ENCODE measurements at places on chromosomes 16 and 17. TPM values are rescaled to one million over a fixed set of nuclear protein-coding genes. Genes with fewer than 3 reads are reported as not detected.

The RAB11FIP3 gene
- 36.2 TPM for total RNA-seq

- no peak for DNase-seq
These were observed 15.2 kb downstream of the LGALS9 start for GRCh38 chr17:27646232-27646631.

The SLFN12 gene
- 12.8 TPM for total RNA-seq

GRCh38 chr17:15262291-15263205 lies 2.6 kb downstream of the PMP22 start:
- DNase-seq = no peak

- DNase-seq = no peak
These were observed 43.5 kb upstream of the FOXF1 start for GRCh38 chr16:86466696-86467406.

GRCh38 chr16:18788828-18789514 lies 1.2 kb downstream of the RPS15A start:
- DNase-seq = no peak

DNA sequence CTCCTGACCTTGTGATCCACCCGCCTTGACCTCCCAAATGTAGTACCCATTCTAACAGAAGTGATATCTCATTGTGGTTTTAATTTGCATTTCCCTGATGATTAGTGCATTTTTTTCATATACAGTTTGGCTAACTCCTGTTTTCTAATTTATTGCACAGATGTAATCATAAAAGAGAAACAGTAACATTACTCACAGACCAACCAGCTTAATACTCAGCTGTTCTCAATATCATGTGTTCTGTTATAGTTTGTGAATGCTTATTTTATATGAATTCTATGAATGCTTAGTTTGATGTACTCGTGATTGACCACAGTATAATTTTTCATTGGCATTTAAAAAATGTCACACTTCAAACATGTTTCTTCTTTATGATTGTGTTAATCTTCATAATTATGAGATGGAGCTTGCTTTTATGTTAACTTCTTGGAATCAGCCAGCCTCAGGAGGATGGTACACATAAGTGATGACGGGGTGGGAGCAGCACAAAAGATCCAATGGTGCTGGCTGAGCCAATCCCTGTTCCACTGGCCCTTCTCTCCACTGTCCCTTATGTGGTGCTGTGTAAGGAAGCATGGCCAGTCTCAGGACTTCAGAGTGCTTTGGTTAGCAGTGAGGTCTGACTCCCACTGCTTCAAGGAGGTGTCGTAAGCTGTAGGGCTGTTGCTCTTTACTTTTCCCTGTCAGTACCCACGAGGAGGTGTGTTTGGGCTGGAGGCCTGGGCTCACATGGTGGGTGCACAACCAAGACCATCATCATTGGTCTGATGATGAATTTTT lies 191.0 kb downstream of the SPECC1 start:
- DNase-seq = no peak

DNA sequence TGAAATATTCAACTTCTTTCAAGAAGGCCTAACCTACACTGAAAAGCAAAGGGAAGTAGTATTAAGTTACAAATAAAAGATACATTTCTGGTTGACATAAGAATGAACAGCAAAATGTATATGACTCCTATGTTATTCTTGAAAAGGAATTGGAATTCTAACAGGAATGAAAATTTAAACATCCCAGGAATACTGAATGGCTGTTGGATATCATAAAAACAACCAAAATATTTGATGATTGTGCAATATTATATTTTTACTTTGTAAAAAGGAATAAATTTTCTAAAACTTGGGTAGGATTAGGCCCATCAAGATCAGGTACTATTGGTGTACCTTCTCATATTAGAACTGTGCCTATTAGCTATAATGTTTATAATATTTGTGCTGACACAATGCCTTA lies 50.0 kb downstream of the CYB5B start:
- no peak for DNase-seq

The PDILT gene
- total RNA-seq = not detected

DNA sequence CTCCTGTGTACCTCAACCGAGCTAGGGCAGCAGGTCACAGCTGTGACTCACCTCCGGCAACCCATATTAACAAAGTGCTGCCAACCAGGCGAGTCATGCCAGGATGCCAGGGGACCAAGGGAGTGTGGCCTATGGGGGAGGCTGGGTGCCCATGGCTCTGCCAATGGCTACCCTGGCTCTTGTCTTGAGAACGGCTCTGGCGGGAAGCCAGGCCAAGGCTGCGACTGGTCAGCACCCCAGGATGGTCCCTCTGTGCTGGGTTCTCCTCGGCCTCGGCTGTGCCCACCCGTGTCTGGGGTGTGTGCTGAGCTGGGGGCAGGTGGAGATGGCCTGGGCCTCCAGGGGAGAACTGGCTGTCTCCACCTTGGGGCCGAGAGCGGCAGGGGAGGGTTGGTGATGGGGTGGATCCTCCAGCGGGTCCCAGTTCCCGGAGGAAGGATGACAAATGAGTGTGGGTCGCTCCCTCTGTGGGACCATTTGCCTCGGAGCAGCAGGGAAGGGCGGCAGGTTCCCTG lies 75.8 kb downstream of the MRC2 start:
- DNase-seq = peak; percentile 71

The KRT39 gene
- not detected for total RNA-seq

GRCh38 chr17:70791748-70792443 lies 622.6 kb downstream of the KCNJ2 start:
- no peak for DNase-seq

The IGF2BP1 gene
- total RNA-seq = 10.2 TPM

DNA sequence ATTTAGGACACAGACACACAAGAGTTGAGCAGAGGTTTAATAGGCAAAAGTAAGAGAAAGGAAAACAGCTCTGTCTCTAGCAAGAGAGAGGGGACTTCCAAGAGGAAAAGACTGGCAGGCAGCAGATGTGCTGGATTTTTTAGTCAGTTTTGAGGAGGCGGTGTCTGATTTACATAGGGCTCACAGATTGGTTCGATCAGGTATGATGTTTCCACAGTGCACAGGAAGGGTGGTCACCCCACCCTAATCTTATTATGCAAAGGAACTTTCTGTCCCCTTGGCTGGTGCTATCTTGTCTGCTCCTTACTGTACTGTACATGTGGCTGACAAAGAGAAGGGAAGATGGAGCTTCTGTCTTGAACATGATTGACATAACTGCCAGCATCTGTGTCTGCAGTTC lies 25.3 kb downstream of the BFAR start:
- no peak for DNase-seq

GRCh38 chr16:1134776-1135458 lies 18.0 kb upstream of the CACNA1H start:
- DNase-seq = no peak

The DNAH9 gene
- 0.21 TPM for total RNA-seq

The CDK5R1 gene
- 16.0 TPM for total RNA-seq

- no peak for DNase-seq
These were observed 297 bp downstream of the TBC1D10B start for GRCh38 chr16:30369938-30370455.

GRCh38 chr16:85798901-85799496 lies 345 bp downstream of the EMC8 start:
- no peak for DNase-seq

- DNase-seq = no peak
These were observed 1.2 kb downstream of the CDT1 start for GRCh38 chr16:88804552-88805339.

The GPR142 gene
- total RNA-seq = not detected

DNA sequence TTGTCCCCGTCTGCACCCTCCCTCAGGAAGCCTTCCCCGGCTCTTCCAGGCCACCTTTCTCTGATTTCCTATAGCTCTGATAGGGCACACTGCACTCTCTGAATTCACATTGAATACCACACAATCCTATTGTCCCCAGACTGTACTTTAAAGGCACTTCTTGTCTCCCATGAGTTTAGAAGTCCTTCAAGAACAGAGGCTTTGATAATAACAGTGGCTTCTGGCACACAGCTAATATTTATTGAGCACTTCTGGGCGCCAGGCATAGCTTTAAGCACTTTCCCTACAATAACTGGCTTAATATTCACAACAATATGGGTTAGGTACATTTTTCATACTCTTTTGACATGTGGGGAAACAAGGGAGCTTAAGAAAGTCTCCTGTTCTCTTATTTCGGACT lies 169.7 kb upstream of the IRX6 start:
- no peak for DNase-seq

DNA sequence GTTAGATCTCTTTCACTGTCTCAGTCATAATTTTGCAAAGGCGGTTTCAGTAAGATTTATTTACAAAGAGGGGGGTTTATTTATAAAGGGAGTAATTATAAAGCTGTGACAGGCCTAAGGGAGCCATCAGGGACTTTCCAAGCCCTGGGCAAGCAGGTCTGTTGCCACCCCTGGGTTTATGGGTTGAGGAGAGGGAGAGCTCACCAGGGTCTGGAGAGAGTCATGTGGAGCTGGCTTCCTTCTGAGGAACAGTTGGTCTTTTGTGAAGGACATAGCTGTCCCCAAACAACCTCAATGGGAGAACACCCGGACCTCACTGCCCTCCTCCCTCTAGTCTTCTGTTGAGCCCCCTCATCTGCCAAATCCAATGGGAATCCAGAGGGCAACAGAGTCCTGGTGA lies 9.8 kb downstream of the ITGAM start:
- no peak for DNase-seq

The STH gene
- total RNA-seq = not detected

The PLXDC1 gene
- 0.67 TPM for total RNA-seq

- DNase-seq = no peak
These were observed 18.9 kb downstream of the TMEM94 start for GRCh38 chr17:75475144-75475835.

The KRTAP4-1 gene
- total RNA-seq = not detected

The GDPD1 gene
- 1.7 TPM for total RNA-seq

DNA sequence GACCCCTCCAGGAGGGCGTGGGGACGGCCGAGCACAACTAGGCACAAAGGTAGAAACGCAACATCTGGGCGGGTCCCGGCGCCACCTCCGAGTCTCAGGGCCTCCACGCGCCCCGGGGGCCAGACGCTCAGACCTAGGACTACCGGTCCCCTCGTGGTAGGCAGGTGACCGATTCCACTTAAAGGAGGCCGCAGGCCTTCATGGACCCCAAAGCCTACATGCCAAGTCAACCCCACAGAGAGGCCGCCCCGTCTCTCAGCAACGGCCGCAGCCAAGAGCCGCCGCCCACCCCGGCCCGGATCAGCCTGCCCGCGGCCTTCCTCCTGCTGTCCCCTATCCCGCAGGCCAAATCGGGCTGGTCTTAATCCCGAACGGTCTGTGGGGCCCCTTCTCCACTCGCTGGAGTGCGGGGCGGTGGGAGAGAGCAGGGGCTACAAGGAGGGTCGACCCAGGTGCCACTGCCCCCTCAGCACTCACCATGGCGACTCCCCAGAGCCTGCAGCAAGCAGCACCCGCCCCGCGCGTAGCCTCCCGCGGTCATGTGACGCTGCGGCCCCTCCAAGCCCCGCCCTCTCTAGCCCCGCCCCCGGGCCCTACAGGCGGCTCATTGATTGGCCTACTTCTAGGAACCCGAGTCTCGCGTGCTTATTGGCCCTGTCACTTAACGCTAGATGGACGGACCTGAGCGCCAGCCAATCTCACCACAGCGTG lies at the start of gene VPS35:
Gene VPS35, minus strand, starts transcription at position 525 of the 711 bp plus-strand sequence. Its CDS starts 45 bp downstream, at position 480.
- peak; percentile 88 for DNase-seq
